T follicular helper cell (primary cell): ENCODE measurements at places on chromosomes 5 and 9.

DNA sequence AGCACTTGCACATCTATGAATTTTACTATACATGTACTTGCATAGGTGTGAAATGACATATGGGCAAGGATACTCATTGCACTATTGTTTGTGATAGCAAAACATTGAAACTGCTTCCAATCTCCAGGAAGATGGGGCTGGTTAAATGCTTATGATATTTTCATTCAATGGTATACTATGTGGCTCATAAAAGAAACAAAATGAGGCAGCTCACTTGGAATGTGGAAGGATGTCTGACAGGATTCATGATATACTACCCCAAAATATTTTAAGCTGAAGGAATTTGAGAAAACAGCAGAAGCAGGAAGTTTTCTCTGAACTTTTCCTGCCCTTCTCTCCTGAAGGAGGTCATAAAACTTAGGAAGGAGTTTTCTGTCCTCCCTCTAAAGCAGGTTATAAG, 99.6 kb upstream of the CAST start:
- DNase-seq: no peak

GRCh38 chr5:143600396-143601075, 197.1 kb upstream of the NR3C1 start:
- no peak for DNase-seq

DNA sequence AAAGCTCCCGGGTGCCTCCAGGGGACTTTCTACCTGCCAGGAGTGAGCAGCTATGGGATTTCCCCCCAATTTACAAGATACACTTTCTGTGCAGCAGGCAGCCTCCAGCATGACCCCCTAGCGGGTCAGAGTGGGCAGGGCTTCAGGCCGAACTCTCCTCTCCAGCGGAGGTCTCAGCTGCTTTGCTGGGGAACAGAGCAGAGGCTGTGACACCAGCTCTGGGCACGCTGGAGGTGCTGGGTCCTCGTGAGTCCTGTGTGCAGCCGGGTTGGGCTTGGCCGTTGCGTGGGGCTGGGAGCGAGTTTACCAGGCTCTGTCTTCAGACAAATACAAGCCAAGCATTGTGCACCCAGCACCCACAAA, 2.9 kb downstream of the NRARP start:
- no peak for DNase-seq

GRCh38 chr9:1100945-1101344, 50.8 kb downstream of the DMRT2 start:
- DNase-seq: no peak

- no peak for DNase-seq
These were observed 147.7 kb downstream of the BARX1 start for GRCh38 chr9:93807166-93808074.

- DNase-seq: no peak
These were observed 25.9 kb upstream of the TXN start for GRCh38 chr9:110282018-110282738.

GRCh38 chr9:127361561-127361960, 35.4 kb upstream of the SLC2A8 start:
- no peak for DNase-seq

- no peak for DNase-seq
These were observed 20.4 kb upstream of the SMC2 start for GRCh38 chr9:104073770-104074133.

- no peak for DNase-seq
These were observed 48.7 kb downstream of the NEURL1B start for GRCh38 chr5:172689801-172690200.

GRCh38 chr9:36102742-36103495, 33.6 kb upstream of the GLIPR2 start:
- peak; percentile 80 for DNase-seq

GRCh38 chr5:140042393-140042642, 781 bp downstream of the NRG2 start:
- no peak for DNase-seq

DNA sequence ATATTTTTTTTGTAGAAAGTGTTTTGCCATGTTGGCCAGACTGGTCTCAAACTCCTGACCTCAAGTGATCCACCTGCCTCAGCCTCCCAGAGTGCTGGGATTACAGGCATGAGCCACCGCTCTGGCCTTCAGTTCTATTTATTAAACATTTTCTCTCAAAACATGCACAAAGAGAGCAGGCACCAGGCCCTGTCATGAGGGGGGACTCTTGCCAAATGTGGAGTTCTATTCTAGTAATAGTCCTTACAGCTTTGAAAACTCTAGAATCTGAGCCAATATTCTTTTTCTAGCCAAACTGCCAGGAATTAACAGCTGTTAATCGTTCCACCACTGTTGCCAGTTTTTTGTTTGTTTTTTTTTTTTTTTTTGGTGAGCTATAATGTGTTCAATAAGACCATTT, 124.6 kb downstream of the TARS1 start:
- no peak for DNase-seq

GRCh38 chr5:172795318-172795977, 24.5 kb upstream of the DUSP1 start:
- no peak for DNase-seq

- no peak for DNase-seq
These were observed 291.4 kb downstream of the ARHGEF28 start for GRCh38 chr5:73917433-73917832.
